H9 (cell line): ENCODE measurements at places on chromosomes 6 and 20. TPM values are rescaled to one million over a fixed set of nuclear protein-coding genes. Genes with fewer than 3 reads are reported as not detected.

CGA gene
- not detected in 2 replicates for total RNA-seq

- no peak for DNase-seq
Observed at GRCh38 chr6:56220078-56220477, 27.3 kb downstream of the COL21A1 start.

IMPG1 gene
- not detected in 2 replicates for total RNA-seq

KCNB1 gene
- total RNA-seq, result 0.42 and 0.68 TPM in 2 replicates

DNA sequence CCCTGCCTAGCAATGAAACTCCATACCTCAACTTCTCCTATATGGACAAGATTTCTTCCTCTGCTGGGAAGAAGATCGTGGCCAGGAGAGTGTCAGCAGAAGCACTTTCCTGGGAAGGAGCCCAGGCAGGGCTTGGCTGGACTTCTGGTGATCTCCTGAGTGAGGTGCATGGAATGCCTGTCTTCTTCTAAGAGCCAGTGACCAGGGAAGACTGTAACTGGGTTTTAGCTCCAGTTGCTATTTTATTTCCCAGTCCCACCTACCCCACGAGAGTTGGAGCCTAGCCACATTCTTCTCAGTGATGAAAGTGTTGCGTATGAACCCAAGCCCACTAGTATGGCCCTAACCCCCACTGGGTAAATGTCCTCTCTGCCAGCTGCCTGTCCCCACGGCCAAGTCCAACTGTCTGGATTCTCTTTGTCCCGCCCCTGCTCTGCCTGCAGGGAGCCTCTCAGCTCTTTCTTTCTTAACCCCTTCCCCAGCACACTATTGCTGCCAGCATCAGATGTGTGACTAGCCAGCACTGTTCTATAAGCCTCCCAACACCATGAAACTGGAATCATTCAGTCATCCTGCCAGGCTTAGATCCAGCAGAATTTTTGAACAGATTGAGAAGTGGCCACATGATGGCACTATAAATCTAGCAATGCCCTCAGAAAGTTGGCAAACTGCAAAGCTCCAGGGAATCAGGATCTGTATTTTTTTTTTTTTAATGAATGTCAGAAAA is 69.8 kb upstream of the FAM184A start:
- DNase-seq, result peak; percentile 33

SLC35D3 gene
- 0.17 and 0.57 TPM in 2 replicates for total RNA-seq

- DNase-seq, result no peak
Observed at GRCh38 chr6:156389296-156389695, 387.9 kb upstream of the ARID1B start.

KIF25 gene
- total RNA-seq, result 0.22 and 0.59 TPM in 2 replicates

ARHGAP18 gene
- total RNA-seq, result 2.0 and 2.4 TPM in 2 replicates

EFCAB8 gene
- 0.09 TPM in 1 of 2 replicates, not detected in the other for total RNA-seq

GRCh38 chr6:69784595-69785377 is 12.0 kb downstream of the LMBRD1 start:
- DNase-seq, result no peak

GRCh38 chr6:11311970-11312369 is 79.5 kb upstream of the NEDD9 start:
- no peak for DNase-seq

GPR31 gene
- not detected in 2 replicates for total RNA-seq

DNA sequence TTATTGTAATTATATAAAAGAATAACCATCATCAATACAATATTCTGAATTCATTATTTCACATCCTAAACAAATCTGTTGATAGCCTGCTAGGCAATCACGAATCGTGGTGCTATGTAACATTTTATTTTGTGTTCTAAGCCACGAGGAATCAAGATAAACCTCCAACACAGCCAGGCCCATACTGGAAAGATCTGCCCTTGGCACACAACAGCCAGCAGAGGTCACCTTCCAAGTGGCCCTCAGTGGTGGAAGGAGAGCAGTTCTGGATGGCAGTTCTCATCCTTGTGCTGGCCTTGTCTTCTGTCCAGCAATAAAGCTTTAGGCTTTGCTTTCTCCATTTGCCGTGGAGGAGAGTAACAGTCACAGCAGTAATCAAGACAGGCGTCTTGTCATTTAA is 13.2 kb downstream of the ZNF831 start:
- DNase-seq, result no peak

DNA sequence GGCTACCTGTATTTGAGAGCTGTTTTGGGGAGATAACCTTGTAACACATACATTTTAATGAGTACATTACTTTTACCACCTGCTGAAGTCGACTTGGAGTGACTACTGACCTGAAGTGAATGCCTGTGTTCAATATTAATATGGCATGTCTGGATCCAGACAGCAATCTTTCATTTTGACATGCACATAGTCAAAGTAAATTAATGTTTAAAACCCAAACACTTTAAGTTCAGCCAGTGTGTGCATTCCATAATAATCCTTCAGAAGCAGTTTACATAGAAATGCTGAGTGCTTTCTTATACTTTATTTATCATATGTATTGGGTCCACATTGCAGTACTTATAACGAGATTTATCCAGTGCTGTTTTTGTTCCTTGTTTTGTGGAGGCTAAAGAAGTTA is 38.0 kb downstream of the CDKAL1 start:
- no peak for DNase-seq

- DNase-seq, result no peak
Observed at GRCh38 chr6:147711476-147711875, 203.0 kb downstream of the SAMD5 start.

DNA sequence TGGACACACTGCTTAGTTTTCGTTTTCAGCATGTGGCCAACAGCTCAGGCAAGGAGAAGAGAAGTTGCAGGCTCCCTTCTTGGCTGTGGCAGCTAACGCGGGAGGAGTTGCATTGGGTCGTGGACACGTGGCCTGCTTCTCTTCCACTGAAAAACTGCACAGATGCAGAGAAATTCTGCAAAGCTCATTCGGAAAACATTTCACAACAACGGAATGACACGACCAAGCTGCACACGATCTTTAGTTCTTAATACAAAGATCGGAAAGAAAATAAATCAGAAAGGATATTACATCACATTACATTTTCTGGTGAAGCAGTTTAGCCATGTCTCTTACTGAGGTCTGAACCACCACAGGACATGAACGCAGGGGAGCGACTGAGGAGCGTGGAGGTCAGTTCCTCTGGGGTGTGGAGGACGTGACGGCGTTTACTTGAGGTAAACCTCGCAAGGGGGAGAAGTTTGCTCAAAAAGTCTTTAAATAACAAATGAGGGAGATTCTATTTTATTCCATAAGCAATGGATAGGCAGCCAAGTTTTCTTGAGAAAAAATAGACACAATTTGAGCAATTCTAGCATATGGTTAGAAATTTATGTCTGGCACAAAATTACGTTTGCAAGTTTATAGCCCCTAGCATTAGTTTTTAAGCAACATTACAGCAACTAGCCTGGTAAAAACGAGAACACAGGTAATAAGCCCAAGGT is 178.3 kb downstream of the THBS2 start:
- no peak for DNase-seq

GRCh38 chr6:107689190-107689589 is 134.9 kb downstream of the SCML4 start:
- DNase-seq, result peak; percentile 19

SRSF12 gene
- 7.5 and 7.6 TPM in 2 replicates for total RNA-seq

- no peak for DNase-seq
Observed at GRCh38 chr6:37861452-37861851, 41.9 kb downstream of the ZFAND3 start.

FGD2 gene
- 0.09 and 0.13 TPM in 2 replicates for total RNA-seq

LY6G6C gene
- total RNA-seq, result 0.24 TPM in 1 of 2 replicates, not detected in the other

ZSCAN16 gene
- 9.8 and 11.0 TPM in 2 replicates for total RNA-seq

DNA sequence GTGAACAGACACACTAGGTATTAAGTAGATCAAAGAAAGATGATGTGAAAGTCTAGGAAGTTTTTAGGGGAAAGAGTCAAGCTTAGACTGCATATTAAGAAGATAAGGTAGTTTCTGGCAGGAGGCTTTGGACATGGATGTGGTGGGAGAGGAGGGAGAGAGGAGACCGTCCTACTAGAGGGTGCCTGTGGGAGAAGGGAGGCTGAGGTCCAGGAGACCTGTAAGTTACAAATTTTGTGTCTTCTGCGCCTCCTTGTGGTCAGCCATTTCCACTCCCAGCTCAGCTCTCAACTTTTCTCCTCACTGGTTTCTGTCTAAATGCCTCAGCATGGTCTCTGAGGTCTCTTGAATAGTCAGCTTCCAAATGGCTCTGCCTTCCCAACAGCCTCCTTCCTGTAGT is 193.5 kb downstream of the UNC5CL start:
- peak; percentile 76 for DNase-seq

DNA sequence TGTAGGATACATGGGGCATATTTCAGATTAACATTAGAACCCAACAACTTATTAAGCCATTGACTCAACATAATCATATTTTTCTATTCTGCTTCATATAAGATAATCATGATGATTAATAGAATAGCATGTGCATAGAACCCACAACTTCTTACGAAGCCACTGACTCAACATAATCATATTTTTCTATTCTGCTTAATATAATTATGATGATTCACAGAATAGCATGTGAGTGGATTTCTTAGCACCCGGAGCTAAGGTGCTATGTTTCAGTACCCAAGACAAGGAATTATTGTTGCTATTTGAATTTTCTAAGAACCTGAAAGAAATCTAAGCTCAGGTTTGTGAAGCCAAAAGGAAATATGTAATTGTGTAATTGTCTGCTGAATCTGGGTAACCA is 96.8 kb downstream of the TENT5A start:
- no peak for DNase-seq

EDN1 gene
- total RNA-seq, result 2.1 and 2.6 TPM in 2 replicates

GRCh38 chr6:106141441-106142237 is 55.5 kb downstream of the PRDM1 start:
- no peak for DNase-seq

MRAP2 gene
- 8.0 and 8.3 TPM in 2 replicates for total RNA-seq

DNA sequence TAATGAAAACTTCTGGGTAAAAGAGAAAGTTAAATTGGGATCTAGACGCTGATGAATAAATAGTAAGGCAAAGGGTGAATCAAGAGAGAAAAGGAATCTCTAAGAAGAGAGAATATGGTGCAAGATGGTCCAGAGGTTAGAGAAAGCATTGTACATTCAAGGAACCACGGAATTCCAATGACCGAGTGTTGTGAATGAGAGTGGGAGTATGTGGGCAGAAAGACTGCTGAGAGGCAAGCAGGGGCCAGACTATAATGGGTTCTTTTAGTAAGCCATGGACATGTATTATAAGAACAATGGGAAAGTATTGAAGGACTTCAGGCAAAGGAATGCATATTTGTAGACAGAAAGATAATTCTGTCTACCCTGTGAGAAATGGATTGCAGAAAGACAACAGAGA is 45.2 kb downstream of the SPTLC3 start:
- no peak for DNase-seq

DNA sequence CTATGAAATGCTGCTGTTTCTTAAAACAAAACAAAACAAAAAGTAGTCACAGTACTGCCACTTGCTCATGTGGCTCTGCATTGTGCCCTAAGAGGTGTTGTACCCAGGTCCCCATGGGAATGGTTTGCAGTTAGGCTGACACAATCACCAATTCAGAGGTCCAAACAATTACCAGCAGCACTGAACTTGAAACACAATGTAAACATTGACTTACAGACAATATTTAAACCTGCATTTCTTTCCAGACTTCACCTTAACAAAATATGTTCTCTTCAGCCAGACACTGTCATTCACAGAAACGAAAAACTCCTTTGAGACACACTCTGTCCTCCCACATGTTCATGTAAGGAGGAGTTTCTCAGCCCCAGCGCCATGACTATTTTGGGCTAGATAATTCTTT is 206.8 kb upstream of the ARG1 start:
- no peak for DNase-seq

TSPO2 gene
- total RNA-seq, result not detected in 2 replicates

GRCh38 chr20:58128635-58129625 is 99.5 kb downstream of the ANKRD60 start:
- DNase-seq, result peak; percentile 14

DNA sequence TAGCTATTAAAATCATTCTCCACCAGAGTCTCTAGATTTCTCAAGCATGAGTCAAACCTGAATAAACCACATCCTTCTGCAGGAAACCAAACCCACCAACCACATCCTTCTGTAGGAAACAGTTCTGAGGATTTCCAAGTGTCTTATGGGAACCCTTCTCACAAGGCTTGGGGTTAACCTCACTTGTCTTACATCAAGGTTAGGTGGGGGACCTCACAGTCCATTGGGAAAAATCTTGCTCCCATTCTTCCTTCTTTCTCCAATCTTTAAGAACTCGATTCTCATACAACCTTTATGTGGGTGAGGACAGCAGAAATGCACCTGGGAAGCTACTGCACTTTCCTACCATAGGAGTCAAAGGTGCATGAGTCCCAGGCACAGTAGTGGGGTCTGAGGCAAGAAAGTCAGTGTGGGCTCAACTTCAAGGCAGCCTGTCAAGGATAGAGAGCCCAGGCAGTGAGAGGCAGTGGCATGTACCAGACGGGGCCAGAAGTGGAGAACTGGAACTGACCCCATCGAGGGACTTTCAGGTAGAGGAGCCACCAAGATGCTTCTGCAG is 114.5 kb downstream of the SLC22A3 start:
- DNase-seq, result no peak

TMEM74B gene
- total RNA-seq, result 4.9 and 6.2 TPM in 2 replicates

- DNase-seq, result no peak
Observed at GRCh38 chr6:134896910-134897309, 53.0 kb downstream of the ALDH8A1 start.

GRCh38 chr20:59146780-59147565 is 16.6 kb upstream of the ZNF831 start:
- DNase-seq, result no peak

CRISP3 gene
- total RNA-seq, result not detected in 2 replicates

- no peak for DNase-seq
Observed at GRCh38 chr20:62331347-62331746, 28.6 kb downstream of the ADRM1 start.

TEAD3 gene
- 24.3 and 27.0 TPM in 2 replicates for total RNA-seq

AVP gene
- not detected in 2 replicates for total RNA-seq

- peak; percentile 31 for DNase-seq
Observed at GRCh38 chr6:170221753-170222400, 69.0 kb downstream of the DLL1 start.

- no peak for DNase-seq
Observed at GRCh38 chr6:81761197-81761596, 8.7 kb upstream of the TENT5A start.

NELFE gene
- 90.8 and 91.4 TPM in 2 replicates for total RNA-seq

DNA sequence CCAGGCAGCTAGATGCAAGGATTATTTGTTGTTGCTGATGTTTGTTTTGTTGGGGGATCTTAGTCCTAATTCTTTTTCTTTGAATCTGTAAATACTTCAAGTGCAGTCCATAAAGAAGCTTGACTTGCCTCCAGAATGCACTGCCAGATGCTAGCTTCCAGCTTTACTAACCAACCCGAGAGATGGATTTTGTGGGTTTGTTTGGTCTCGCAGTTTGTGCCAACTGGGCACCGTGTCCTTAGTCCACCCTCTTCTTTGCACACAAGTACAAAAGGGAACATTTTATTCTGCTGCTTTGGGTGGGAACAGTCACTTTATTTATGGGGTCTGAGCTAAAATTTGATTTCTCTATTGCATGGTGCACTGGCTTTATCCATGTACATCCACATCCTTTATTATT is 212.0 kb downstream of the PLCB1 start:
- DNase-seq, result no peak

GRCh38 chr6:23584134-23584763 is 541.8 kb upstream of the NRSN1 start:
- DNase-seq, result no peak
